Stimulated activated effector memory CD8-positive, alpha-beta T cell treated with anti-CD3 and anti-CD28 coated beads, Interleukin-12 subunit alpha, Interleukin-12 subunit beta, amount 100 ng/mL, for 72 hours (primary cell): ENCODE measurements at places on chromosomes 1 and 21.

DNA sequence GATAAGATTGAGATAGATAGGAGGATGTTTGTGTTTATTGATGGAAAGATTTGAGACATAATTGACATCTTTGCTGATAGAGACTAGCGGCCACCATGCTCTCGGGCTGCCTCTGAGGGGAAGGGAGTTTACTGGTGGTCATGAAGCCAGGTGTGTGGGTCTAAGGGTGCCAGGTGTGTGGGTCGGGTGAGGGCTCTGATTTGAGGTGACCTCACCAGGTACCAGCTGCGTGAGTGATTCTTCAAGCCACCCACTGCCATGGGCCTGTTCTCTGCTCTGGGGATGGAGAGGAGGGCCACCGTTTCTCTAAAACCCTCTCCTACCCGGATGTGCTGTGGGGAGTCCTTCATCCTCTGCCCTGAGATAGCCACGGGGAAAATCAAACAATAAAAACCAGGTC lies 3.2 kb downstream of the UBASH3A start:
- DNase-seq = no peak

- DNase-seq = no peak
Measured at GRCh38 chr1:194598098-194598497, 1411.7 kb upstream of the B3GALT2 start.

GRCh38 chr1:70667494-70668170 lies 256.6 kb downstream of the CTH start:
- no peak for DNase-seq

DNA sequence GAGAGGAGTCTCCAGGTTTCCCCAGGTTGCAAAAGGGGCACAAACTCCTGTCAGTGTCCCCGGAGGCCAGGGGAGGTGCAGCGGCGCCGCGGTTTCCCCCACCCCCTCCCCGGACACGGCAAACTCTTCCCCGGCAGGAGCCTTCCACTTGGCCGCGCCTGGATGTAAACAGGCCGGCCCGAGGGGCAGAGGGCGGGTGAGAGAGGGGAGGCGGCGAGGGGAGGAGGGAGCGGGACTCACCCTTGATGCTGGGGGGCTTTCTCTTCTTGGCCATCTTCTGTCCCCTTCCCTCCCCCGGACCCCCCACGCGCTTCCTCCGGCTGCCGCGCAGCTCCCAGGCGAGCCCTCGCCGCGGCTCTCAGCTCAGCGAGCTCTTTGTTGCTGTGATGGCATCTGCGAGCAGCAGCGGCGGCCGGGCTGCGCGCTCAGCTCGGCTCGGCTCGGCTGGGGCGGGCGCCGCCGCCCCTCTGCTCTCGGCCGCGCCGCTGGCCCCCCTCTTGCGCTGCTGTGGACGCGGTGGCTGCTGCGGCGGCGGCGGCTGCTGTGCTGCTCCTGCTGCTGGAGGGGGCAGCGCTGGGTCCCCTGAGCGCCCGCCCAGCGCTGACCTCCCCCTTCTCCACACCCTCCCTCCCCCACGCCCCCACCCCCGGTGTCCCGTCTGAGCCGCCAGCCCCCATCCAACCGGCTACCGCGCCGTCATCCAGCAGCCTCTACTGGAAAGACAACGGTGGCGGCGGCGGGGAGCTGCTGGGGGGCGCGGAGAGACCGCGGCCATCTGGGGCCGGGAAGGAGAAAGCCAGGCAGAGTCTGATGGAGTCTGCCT lies 4.9 kb upstream of the SLC44A5 start:
- DNase-seq = no peak

- DNase-seq = no peak
Measured at GRCh38 chr1:55352080-55352810, 137.1 kb upstream of the USP24 start.

GRCh38 chr1:204192589-204193352 lies 3.5 kb downstream of the KISS1 start:
- DNase-seq = no peak

DNA sequence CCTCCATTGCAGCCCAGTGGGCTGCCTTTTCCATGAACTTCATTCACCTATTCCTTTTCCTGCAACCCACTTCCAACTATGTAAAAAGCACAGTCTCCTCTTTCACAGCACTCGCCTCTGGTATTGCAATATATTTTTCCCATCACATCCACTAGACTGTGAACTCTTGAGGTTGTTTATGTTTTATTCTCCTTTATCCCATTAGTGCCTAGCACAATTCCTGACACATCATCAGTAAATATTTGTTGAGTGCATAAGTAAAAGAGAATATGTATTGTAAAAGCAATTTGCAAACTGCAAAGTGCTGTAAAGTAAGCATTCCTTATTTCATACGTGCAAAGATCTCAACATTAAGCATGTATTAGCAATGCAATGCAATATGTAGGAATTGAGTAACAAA lies 27.9 kb upstream of the NRIP1 start:
- no peak for DNase-seq

GRCh38 chr21:45766501-45766900 lies 123.0 kb downstream of the PCBP3 start:
- DNase-seq = no peak

DNA sequence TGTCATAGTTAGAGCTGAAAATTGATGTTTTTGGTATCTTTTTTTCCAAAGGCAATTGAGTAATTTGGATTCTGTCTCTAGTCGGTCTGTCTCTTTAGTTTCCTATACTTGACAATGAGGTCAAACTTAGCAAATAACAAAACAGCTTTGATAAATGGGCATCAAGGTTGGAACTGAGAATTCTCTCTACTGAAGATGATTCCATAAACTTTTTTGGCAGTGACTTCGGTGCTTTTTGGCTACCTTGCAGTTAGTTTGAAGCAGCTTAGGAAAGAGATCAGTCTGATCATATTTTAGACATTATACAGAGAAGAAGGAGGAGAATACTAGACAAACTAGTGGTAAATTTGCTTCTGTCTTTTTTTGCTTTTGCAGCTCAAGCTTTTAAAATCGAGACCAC lies 559 bp downstream of the VCAM1 start:
- no peak for DNase-seq
